ENCODE measurements at places on chromosomes 6 and 20.

GRCh38 chr6:14408446-14408845 is 290.9 kb downstream of the CD83 start:
- DNase-seq: no peak

DNA sequence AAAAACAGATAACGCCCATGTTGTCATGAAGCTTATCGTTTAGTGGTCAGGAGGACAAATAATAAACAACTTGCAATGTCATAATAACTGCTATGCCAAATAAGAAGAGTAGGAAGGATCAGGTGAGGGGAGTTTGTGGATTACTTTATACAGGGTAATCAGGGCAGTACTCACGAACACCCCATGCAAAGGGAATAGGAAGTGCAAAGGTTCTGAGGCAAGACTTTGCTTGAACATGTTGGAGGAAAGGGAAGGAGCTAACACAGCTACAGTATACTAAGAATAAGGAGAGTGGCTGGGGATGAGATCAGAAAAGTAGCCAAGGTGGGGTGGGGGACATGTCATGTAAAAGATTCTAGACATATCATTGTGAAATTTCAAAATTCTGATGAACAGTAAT is 292.0 kb upstream of the RUNX2 start:
- DNase-seq: no peak

- DNase-seq: no peak
Observed at GRCh38 chr20:53725575-53725970, 131.9 kb upstream of the ZNF217 start.

DNA sequence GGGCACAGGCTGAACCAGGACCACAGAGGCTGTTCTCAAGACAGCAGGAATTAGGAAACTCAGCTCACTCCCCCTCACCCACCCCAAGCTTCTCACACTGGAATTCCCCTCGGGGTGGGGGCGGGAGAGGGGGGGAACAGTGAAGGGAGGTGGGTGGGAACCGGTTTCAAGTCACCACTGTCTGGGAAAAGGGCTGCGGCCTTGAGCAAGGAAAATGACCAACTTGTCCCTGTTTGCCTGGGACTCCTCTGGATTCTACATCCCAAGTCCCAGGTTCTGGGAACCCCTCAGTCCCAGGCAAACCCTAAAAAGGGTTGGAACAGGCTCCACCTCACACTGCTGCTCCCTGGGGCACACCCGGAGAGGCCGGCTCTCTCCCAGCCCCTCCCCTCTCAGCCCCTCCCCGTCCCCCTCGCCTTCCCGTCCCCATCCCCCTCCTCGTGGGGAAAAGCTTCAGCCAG is 230.7 kb downstream of the TFAP2C start:
- no peak for DNase-seq

DNA sequence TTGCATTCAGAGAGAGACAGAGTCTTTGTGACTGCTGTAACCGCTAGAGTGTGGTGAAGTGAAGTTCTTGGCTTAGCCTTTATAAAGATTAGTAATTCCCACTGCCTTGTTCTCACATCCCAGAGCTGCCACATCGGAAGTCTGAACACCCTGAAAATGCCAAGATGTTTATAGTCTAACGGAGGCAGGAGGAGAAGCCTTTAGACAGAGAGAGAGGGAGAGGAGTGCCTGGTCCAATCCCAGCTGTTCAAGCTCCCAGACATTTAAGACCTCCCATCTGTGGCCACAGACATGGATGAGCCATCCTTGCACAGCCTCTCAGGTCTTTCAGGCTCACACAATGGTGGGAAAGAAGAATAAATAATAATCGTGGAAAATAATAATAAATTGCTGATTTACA is 1422.8 kb upstream of the EYS start:
- DNase-seq: no peak

DNA sequence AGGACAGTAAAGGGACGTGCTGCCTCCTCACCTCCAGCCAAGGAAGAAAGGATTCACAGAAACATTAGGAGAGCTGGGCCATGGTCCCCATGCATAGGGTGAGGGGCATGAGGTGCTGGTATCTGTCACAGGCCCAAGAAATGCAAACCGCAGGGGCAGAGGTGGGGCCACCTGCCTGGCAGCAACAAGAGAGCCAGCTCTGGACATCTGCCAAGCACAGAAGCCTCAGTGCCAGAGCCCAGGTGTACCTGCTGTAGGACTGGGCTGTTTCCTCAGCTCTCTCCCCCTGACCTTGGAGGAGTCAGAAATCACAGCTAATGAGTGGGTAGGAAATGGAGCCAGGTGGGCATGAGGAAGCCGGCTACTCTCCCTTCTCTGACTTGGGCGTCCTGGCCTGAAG is 45.3 kb downstream of the SLC2A12 start:
- DNase-seq: no peak

- no peak for DNase-seq
Observed at GRCh38 chr6:7194657-7195056, 86.9 kb downstream of the RREB1 start.

DNA sequence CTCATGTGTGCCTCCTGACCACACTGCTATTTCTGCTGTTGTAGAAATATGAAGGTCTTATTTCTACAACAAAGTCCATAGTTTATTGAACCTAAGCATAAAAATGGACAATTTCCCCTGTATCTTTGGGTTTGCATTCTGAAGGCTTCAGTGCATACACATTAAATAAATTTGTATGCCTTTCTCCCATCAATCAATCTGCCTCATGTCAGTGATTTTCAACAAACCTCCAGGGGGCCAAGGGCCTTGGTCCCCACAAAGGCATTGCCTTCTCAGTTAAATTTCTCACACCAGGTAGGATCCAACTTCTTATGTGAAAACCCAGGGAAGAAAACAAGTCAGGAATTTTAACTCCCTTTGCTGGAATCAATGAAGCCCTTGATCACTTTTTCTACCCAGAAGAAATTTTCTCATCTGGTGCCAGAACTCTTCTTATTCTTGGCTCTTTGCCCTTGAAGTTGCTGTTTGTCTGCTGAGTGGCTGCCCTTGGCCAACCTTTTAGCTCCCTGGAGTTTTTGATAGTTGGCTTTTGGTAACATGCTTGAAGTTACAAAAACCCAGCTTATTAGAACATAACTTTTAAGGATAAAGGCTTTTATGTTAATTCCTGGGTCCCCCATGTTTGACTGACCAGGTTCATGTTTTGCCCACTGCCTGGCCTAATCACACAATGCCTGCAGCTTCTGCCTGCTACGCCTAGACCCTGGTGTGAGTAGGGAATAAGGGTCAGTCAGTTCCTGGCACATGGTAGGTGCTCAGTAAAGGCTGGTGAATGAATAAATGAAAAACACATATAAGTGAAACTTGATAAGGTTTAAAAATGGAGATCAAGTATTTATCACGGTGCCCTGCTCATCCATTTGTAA is 37.0 kb downstream of the SHLD1 start:
- DNase-seq: no peak

DNA sequence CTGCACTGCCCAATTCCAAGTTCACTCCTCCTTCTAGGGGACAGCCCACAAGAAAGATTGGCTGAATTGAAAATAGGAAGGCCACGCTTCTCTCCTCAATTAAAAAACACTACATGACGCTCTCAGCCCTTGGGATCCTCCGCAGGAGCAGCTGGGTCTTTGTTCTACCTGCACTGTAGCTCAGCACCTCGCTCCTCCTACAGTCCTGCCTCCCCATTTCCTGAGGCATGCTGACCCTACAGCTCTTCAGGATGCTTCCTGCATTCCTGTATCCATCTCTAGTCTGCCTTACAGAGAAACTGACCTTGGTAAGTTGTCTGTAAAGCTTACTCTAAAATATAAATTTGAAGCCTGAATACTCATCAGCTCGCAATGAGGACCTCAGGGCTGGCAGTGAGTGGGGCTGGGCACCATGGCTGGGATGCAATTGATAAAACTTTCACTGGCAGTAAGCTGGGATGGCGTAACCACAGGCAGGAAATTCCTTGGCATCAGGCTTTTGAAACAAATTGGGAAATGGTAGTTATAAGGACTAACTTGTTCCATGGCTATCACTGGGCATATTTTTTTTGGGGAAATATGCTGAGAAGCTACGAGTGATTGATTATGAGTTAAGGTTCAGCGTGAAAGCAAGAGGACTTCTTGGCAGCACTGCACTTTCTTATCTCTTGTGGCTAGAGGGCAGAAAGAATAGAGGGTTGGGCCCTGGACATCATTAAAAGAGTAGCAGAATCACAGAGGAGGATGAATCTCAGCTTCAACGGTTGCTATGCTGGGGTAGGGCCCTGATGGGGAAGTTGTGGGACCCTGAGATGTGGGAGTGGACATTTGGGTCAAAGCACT is 11.7 kb upstream of the SIRPB1 start:
- DNase-seq: no peak

- DNase-seq: peak; percentile 77
Observed at GRCh38 chr6:141484711-141485110, 648.0 kb upstream of the GJE1 start.

GRCh38 chr6:20402342-20403069 is 827 bp downstream of the E2F3 start:
- DNase-seq: peak; percentile 73

- DNase-seq: no peak
Observed at GRCh38 chr6:99305021-99305554, 44.4 kb downstream of the FAXC start.

DNA sequence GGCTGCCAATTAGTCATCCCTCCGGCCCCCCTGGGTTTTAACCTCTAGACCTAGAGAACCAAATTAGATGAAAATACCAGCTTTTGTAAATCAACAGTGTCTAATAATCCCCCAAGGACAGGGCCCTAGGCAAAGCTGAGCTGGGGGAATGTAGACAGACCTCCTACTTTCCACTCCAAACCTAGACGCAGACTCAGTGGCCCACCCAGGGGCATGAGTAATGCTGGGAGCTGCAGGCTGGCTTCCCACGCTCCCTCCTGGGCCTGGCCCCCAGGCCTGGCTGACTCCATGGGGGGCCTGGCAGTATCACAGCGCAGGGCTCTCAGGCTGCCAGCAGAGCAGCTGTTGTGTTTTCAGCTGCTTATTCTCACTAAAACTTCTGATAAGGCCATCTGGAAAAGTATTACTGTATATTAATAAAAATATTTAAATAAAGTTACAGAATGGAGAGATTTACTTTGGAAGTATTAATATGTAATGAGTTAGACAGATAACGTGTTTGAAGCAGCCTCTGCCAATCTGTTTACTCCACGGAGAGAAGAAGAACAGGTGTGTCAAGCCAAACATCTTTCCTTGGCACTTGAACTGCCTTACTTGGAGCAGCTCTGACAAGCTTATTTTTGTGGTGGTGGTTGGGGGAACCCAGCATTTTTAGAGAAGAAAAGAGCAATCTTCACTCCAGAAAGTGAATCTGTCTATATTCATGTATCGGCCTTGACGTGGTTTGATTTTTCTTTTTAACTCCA is 144.0 kb upstream of the AGPAT4 start:
- no peak for DNase-seq

GRCh38 chr20:8913456-8913855 is 155.4 kb upstream of the PLCB4 start:
- no peak for DNase-seq

GRCh38 chr6:20946022-20946421 is 411.8 kb downstream of the CDKAL1 start:
- DNase-seq: no peak

DNA sequence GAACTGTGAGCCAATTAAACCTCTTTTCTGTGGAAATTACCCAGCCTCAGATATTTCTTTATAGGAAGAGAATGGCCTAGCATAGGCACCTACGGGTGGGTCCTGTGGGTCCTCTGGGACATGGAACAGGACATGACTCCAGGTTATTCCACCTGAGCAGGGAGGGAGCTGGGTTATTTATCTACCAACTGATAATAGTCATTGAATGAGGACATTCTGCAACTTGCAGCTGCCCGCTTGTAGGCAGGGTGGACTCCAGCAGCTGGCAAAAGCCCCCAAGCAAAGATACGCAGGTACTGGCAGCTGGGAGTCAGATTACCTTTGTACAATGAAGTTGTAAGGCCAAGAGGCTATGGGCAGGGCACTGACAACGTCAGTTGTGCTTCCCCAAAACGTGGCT is 1.4 kb upstream of the BANF2 start:
- DNase-seq: no peak

GRCh38 chr6:100488244-100488643 is 23.5 kb upstream of the SIM1 start:
- DNase-seq: no peak

- DNase-seq: no peak
Observed at GRCh38 chr20:42093542-42094440, 475.6 kb upstream of the CHD6 start.

- DNase-seq: no peak
Observed at GRCh38 chr6:140440223-140440835, 1065.9 kb upstream of the CITED2 start.

DNA sequence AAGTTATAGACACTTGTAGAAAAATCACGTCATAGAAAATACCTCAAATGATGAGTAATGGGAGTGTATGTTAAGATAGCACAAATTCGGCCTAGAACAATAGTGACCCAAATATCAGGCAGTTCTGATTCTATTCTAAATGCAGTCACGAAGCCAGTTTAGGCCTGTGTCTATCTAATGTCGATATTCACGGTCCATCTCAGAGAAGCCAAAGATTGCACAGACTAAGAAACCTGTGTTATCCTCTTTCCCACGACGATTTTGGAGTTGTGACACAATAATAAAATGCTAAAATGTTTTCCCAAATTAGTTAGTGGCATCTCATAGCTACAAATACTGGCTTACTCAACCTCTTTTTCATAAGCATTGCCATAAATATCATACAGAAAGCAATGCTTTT is 4.0 kb downstream of the HIVEP2 start:
- DNase-seq: no peak

DNA sequence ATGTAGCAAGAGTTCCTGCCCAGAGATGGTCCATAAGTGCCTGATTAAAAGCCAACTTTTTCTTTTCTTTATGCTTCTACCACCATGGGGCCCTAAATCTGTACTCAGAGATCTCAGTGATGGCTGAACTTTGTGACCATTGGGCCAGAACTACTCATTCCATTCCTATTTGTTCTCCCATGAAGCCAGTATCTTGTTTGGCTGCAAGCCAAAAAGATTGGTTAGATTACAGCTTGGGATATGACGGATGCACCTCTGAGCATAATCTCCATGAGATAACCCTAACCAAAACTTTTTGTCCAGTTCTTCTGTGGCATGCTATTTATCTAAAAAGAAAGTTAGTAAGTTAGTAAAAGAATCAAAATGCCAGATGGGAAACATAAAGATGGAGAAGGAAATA is 72.2 kb downstream of the PLCB4 start:
- DNase-seq: no peak

GRCh38 chr20:44388466-44389023 is 33.0 kb downstream of the HNF4A start:
- DNase-seq: no peak

- no peak for DNase-seq
Observed at GRCh38 chr6:11767978-11768756, 10.4 kb downstream of the ADTRP start.

GRCh38 chr6:125287718-125288117 is 14.0 kb downstream of the HDDC2 start:
- no peak for DNase-seq

- no peak for DNase-seq
Observed at GRCh38 chr20:25193843-25194242, 1.7 kb upstream of the ENTPD6 start.

- no peak for DNase-seq
Observed at GRCh38 chr6:33171016-33171879, 21.0 kb downstream of the COL11A2 start.

GRCh38 chr20:4519534-4519933 is 202.2 kb upstream of the PRND start:
- no peak for DNase-seq
